ENCODE measurements at places on chromosomes 13 and 19.
A peak's percentile ranks its signal among the peaks of the same experiment; 100 is the strongest.

GRCh38 chr19:19304186-19304965 lies 15.9 kb downstream of the SUGP1 start:
- DNase-seq: no peak

GRCh38 chr13:110322828-110323171 lies 15.7 kb downstream of the COL4A2 start:
- no peak for DNase-seq

- no peak for DNase-seq
Observed at GRCh38 chr19:48969276-48970138, 4.4 kb downstream of the FTL start.

DNA sequence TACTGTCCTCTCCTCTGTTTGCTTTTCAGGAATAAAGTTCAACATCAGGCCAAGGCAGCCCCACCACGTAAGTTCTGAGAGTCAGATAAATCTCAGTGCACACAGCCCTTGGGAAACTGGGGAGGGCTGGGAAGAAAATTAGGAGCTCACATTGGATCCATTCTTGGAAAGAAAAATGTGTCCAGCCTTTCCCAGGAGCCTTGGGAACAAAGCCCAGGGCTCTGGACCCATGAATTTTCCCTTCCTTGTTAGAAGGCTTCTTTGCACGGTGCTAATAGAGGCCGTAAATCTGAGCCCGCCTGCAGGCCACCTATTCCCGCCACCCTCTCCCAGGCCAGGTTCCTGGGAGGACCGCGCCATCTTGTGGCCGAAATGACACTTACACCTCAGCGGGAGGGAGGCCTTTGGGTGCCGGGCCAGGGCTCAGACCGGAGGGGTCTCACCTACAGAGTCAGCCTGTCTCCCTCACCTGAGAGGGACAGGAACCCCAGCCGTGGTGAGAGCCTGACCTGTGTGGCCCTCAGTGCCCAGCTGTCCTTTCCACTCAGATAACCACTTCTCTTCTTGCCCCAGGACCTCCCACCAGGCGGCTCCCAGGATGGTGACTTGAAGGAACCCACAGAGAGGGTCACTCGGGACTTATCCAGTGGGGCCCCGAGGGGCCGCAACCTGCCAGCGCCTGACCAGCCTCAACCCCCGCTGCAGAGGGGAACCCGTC lies 25.1 kb upstream of the KCTD15 start:
- DNase-seq: peak; percentile 65

GRCh38 chr13:30867089-30867669 lies 38.9 kb upstream of the MEDAG start:
- DNase-seq: no peak

GRCh38 chr13:101736566-101736965 lies 284.1 kb downstream of the ITGBL1 start:
- DNase-seq: no peak

DNA sequence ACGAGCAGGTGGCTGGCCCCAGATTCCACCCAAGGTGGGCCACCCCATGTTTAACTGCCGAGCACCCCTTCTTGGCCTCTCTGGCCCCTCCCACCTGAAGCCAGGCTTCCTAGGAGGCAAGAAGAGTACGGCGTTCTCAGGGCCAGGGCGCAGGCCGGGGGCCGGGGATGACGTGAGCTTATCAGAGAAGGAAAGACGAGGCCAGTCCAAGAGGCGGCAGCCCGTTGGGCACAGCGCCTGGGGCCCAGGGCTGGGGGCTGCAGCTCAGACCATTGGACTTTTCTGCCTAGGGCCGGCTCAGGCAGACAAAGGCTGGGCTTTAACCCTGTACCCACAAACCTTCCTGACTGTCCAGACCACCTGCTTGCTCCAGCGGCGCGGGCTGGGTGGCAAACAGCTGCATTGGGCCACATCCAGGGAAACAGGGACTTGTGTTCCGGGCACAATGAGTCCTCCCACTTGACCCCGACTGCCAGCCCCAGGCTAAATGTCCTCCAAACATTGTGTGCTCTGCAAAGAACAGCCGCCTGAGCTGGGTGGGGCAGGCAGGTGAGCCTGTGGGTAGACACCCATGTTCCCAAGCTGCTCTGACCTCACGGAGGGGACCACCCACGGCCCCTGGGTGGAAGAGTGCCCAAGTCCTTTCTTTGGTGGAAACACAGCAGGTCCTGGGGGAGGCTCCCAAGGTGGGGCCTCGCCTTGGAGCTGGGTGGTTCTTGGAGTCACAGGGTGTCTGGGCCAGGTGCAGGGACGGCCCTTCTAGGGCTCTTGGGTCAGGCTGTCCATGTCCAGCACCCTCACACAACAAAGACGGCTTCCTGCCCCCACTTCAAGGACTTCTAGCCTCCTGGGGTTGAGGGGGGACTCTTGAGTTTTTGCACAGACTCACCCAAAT lies 21.9 kb downstream of the COMP start:
- peak; percentile 76 for DNase-seq

GRCh38 chr19:9741476-9742171 lies 26.9 kb downstream of the ZNF846 start:
- no peak for DNase-seq

DNA sequence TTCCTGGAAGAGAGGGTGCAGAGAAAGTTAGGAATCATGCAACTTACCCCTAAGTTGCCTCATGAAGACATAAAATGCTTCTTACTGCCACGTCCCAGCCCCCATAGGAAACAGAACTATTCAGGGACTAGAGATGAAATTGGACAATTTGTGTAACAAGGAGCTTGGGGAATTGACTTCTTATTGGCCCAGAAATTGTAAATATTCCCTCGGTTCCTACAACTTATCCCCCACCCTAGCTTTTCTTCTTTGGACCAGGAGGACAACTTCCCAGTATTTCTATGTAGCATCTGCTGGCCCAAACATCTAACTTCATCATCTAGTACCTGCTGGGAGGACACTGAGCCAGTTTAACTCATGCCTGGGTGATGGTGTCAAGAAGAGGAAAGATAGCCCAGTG lies at the start of gene OR1M1:
TSS of gene OR1M1 (plus strand) at position 301 of the 400 bp plus-strand sequence. CDS start 6,184 bp downstream, outside the sequence.
- no peak for DNase-seq

DNA sequence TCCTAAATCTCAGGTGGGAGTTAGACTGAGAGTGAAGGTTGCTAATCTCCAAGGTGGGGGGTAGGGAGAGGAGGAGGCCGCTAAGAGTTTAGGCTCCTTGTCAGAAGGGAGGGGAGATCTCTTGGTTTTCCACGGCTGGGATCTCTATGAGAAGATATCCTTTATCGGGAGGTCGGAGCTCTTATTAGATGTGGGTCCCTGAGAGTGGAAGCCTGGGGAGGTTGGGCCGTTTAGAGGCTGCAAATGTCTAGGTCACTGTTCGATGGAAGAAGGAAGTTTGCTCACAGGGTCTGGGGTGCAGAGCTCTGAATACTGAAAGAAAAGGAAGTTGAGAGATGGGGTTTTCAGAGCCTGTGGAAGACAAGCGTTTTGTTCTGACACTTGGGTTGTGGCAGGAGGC lies 3.8 kb downstream of the MYADM start:
- DNase-seq: no peak

DNA sequence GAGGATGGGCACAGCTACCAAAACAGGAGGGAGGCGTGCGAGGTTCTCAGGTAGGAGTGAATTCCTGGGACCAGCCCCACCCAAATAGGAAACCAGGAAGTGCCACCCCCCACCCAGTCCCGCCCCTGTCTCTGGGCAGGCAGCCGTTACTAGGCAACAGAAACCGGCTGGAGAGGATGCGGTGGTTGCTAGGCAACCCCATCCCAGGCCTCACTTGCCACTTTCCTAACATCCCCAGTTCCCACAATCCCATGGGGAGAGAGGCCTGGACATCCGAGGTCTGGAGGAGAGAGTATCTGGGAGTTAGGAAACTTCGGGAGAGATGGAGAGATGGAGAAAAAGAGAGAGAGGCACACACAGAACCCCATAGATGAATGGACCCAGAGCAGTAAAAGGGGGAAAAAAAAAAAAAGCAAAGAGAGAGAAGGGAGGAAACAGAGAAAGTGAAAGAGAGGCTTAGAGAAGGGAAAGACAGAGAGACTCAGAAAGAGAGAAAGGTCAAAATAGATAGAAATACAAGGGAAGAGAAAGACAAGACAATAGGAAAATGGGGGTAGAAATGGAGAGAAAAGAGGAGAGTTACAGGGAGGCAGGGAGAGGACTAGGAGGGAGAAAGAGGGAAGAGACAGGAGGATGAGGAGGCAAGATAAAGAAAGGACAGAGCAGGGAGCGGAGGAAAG lies 3.8 kb downstream of the GRIK5 start:
- DNase-seq: no peak

GRCh38 chr19:28960986-28961705 lies 251.8 kb downstream of the UQCRFS1 start:
- DNase-seq: no peak

GRCh38 chr13:45847554-45848224 lies 3.9 kb downstream of the SIAH3 start:
- DNase-seq: peak; percentile 18

DNA sequence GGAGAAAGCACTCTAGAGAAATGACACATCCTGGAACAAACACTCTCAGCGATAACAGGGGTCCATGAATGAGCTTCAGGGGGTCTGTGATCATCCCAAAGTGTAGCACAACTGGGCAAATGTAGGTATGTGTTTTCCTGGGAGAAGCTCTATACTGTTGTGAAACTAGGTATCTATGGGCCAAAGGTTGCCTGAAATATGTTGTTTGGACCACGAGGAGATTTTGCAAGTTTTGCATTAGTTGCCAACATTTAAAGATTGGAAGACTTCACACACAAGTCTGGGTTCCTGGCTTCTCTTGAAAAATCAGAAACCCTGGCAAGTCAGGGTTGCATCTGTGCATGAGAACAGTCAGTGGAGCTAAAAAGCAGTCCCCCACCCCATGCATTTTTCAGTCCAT lies 26.7 kb upstream of the POU2F2 start:
- DNase-seq: no peak

- no peak for DNase-seq
Observed at GRCh38 chr19:41999071-41999877, 5.2 kb upstream of the ATP1A3 start.

DNA sequence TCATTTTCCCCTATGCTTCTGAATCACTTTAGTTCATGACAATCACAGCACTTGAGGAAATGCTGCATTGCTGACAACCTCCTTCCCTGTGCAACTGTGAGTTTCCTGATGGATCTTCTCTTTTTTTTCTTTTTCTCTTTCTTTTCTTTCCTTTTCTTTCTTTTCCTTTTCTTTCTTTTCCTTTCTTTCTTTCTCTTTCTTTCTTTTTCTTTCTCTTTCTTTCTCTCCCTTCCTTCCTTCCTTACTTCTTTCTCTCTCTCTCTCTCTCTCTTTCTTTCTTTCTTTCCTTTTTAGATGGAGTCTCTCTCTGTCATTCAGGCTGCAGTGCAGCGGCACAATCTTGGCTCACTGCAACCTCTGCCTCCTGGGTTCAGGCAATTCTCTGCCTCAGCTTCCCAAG lies 247.9 kb upstream of the HTR2A start:
- DNase-seq: no peak

GRCh38 chr13:29713839-29714238 lies 118.4 kb upstream of the SLC7A1 start:
- DNase-seq: no peak

DNA sequence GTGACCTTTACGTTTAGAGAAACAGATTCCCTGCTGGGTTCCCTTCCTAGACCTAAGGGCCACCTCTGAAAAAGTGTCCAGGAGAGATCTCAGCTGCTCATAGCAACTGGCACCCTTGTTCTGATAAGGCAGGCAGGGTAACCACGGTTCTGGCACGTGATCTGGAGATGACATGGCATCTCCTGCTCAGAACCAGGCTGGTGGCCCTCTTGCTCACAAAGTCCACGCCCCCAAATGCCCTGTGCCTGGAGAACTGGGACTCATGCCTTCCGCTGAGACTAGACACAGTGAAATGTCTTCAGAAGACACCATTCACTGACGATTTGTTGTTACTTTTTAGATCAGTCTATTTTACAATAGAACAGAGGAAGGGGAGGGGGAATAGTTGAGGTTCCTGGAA lies 174.1 kb downstream of the ZNF536 start:
- DNase-seq: no peak

DNA sequence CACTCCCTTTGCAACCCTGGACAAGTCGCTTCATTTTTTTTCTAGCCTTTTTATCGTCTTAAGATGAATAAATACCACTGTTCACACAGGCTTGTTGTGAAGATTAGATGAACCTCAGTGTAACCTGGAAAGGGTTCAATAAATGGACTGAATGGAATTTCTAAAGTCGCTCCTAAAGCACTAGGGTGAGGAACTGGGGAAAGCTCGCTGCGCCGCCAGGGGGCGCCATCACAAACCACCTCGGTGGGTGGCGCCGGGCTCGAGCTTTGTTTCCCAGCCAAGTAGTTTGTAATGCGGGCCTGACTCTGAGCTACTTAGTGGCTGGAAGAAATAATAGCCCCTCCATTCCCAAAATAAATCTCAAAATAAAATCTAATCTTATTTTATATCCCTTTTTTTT lies 2.2 kb upstream of the CEACAM6 start:
- DNase-seq: no peak

DNA sequence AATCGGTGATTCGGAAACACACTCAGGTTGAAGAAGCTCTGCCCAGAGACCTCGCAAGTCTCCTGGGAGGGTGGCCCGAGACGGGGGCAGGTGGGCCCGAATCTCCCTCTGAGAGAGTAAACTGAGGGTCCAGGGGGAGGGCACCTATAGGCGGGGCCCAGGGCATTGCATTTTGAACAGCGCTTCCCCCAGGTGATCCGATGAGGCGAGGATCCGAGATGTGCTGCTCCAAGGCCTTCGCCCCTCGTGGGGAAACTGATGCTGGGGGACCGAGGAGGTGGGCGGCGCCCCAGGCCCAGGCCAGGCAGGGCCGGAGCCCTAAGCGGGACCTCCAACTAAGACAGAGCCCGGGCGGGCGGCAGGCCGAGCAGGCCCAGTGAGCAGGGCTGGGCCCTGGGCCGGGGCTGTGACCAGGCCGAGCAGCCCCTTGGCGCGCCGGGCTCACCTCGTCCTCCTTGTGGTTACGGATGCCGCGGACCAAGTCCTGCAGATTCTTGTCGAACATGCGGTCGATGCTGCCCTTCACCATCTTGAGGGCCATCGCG lies 500 bp downstream of the AP3D1 start:
- DNase-seq: no peak

GRCh38 chr13:43315522-43315921 lies 292.1 kb downstream of the DNAJC15 start:
- no peak for DNase-seq

- peak; percentile 27 for DNase-seq
Observed at GRCh38 chr13:26423629-26424028, 133.9 kb upstream of the WASF3 start.

- DNase-seq: no peak
Observed at GRCh38 chr19:28436320-28436719, 776.6 kb downstream of the UQCRFS1 start.

Measured in large intestine (tissue), 12 donors.